Cardiac muscle cell (in vitro differentiated cells and primary cell): ENCODE measurements at places on chromosomes 1 and 21.

- no peak for DNase-seq
These were observed 163.3 kb upstream of the FAM78B start for GRCh38 chr1:166330096-166330495.

DNA sequence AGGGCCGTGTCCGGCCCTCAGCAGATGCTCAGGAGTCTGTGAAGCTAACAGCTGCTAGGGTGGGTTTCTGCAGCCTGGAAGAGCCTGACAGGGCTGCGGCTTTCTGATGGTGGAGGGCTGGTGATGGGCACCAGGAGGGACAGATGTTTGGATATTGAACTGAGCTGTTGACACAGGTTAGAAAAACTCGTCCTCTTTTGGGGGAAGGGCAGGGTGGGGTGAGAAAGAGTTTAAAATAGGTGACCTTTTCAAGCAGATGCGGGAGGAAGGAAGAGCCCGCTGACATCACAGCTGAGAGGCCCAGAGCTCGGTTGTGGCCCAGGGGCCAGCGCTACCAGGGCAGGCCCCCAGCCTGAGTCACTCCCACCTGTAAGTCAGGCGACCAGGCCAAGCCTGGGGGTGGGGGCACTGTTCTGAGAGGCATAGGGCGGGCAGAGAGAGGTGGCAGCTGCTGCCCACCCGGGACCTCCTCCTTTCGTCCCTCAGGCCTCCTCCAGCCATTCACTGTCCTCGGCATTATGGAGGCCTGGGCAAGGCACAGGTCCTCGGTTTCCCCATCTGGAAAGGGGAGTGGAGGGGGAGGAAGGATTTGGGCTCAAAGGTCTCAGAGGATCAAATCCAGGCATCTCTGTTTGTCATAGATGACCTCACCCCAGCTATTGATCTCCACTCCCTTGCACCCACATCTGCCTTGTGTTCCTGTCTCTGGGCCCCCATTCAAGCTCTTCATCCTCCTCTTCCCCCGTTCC is 32.3 kb upstream of the ID3 start:
- no peak for DNase-seq

DNA sequence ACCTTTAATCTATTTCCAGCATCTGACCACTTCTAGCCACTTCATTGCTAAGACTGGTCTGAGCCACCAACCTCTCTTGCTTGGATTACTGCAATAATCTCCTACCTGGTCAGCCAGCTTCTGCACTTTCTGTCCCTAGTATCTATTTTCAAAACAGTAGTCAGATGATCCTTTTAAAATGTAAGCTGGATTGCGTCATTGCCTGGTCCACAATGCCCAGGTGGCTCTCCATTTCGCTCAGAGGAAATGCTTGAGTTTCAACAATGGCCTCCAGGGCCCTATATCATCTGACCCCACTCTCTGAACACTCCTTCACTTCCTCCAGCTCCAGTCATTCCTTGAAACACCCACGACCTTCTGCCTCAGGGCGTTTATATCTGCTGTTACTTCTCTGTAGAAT is 2.3 kb downstream of the FYB2 start:
- DNase-seq, result no peak

DNA sequence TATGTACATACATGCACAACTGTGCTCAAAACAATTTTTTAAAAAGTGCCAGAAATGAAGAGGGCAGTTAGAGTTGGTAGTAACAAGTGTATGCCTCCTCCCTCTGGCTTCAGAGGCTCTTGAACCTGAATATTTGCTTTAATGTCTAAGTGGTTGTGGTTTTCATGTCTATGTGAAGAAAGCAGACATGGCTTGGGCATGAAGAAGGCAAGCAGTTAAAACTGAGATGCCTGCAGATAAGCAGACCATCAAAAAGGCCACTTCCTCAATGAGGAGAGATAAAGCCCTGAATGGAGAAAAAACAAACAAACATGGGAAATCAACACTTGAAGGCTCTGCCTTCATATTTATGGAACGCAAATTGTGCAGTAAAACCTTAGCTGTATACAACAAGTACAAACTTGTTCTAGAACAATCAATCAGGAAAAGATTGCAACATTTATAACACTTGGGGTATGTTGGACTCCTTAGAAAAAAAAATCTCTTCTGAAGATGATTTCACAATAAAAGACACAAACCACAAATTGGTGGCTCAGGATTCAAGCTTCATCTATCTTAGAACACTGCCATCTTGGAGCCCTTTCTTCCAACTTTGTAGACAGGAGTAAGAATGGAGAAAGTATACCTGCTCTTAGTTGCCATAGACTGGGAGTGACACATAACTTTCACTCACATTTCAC is 52.7 kb upstream of the PLA2G4A start:
- no peak for DNase-seq

GRCh38 chr1:102365071-102365470 is 368.3 kb upstream of the OLFM3 start:
- DNase-seq, result no peak

GRCh38 chr1:198253668-198254067 is 96.9 kb downstream of the NEK7 start:
- DNase-seq, result peak; percentile 45

- DNase-seq, result no peak
These were observed 36.8 kb downstream of the DIPK1A start for GRCh38 chr1:92924501-92924900.

DNA sequence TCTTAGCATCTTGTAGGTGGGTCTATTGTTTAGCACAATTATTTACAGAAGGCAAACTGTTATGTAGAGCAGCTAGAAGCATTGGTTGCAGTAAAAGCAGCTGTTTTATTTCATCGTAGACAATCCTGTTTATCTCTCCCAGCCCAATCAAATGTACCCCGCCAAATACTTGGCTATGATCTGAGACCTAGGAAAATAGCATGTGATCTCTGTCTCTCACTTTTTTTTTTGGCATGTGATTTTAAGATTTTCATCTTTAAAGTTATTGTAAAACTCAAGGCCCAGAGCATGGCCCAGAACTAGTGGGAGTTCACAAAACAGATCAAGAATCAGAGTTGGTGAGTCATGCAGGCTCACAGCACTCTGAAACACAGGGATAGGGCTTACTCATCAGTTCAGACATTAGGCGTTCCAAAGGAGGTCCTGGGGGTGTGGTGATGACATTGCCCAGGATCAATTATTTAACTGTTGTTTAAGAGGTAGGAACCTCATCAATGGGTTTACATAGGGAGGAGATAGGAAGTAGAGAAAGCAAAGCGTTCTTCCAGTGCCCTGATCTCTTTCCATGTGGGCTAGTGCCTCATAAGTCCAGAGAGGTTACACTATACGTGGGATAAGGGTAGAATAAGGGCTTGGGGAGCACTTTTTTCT is 40.2 kb downstream of the TBX19 start:
- no peak for DNase-seq

- DNase-seq, result no peak
These were observed 6.4 kb downstream of the TRIM11 start for GRCh38 chr1:228400237-228400651.

- peak; percentile 60 for DNase-seq
These were observed 126.0 kb upstream of the TMEM51 start for GRCh38 chr1:15027515-15027986.
